Frontal cortex (tissue), 4 donors: ENCODE measurements at places on chromosomes 7 and 10.

DNA sequence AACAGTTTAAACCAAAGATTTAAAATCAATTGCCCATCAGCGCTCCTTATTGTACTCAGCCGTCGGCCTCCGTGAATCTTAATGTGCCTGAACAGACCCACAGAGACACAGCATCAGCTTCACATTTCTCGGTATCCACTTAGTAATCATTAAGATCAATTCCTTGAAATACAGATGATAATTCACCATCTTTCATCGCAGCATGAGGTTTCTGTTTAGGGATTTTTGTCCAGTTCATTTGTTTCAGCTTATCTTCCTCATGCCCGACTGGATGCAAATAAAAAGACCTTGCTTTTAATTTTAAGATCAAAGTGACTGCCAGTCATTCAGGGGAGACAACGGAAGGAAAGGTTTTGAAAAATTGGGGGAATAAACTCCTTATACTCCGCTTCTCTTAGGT, 207.8 kb downstream of the WDR37 start:
- DNase-seq: no peak

DNA sequence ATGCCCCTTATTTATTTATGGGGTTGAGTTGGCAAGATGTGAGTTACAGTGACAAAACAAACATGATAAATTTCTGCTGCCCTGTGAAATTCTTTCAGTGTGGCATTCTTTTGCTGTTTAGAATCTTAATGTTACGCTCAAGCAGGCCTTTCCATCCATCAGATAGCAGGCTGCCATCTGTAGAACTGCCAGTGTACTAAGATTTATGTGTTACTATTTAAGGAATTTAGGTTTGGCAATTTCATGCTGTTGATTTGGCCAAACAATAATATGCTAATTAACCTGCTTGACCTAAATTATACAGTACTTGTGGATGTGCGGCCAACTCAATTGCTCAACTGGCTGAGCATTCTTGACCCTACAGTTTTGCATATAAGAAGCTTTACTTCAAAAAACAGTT, 477.7 kb upstream of the TPK1 start:
- DNase-seq: no peak

GRCh38 chr10:86644794-86645445, 9.4 kb upstream of the OPN4 start:
- no peak for DNase-seq

GRCh38 chr10:103872137-103872931, 17.0 kb upstream of the SH3PXD2A start:
- DNase-seq: no peak

GRCh38 chr7:137903382-137904169, 56.8 kb upstream of the DGKI start:
- peak; percentile 73 for DNase-seq

GRCh38 chr7:38520741-38521140, 110.4 kb downstream of the AMPH start:
- DNase-seq: no peak

DNA sequence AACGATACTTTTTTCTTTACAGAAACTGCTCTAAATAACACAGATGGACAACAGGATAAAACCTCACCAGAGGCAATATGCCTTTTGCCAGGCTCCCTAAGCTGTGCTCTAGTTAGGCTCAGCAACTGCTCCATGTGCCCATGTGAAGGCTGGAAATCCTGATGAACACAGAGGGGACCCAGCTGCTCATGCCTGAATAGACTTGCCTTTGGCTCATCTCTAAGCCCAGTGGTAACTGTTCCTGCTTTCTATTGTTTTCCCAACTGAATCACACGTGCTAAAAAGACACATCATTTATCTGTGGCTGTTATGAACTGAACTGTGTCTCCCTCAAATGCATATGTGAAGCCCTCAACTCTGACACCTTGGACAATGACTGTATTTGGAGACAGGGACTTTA, 110.4 kb downstream of the RNF216 start:
- no peak for DNase-seq

DNA sequence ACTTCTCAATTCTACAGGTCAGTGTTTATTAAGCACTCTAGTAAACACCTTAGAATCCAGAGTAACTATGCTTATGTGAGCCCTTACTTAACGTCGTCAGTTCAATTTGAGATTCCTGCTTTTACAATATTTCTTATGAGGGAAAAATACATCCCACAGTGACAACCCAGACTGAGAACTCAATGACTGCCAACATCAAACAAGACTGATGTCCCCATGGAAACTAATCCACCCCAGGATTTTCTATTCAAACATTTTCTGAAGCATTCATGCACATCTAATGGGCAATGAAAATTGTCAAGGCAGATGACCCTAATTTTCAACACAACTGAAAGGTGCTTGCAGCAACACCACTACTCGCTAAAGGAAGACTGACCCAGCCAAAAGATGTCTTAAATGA, 67.0 kb downstream of the ATE1 start:
- DNase-seq: no peak

- no peak for DNase-seq
These were observed 70.9 kb downstream of the CARD11 start for GRCh38 chr7:2972835-2973161.

DNA sequence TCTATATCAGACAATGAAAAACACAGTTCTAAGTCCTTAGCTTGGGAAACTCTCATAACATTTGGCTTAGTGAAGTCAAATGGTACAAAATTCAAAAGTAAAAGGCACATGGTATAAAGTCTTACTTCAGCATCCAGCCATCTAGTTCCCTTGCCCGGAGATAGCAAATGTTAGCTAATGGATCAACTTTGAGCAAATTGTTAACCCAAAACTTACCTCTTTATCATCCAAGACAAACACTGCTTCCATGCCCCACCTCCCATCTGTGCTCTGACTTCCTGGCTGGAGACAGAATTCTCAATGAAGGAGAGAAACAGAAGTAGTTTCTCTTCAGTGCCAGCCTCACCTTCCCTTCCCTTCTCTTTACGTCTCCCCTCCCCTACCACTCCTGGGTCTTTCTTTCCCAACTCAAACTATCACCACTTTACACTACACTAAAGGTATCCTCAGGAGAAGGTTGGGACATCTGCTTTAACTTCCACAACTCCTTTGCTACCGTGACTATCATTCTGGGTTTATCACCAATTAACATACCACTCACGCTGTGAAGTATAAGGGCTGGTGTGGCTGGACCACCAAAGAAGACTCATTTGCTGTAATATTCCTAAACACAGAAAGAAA, 21.2 kb upstream of the ZNRF2 start:
- DNase-seq: no peak

DNA sequence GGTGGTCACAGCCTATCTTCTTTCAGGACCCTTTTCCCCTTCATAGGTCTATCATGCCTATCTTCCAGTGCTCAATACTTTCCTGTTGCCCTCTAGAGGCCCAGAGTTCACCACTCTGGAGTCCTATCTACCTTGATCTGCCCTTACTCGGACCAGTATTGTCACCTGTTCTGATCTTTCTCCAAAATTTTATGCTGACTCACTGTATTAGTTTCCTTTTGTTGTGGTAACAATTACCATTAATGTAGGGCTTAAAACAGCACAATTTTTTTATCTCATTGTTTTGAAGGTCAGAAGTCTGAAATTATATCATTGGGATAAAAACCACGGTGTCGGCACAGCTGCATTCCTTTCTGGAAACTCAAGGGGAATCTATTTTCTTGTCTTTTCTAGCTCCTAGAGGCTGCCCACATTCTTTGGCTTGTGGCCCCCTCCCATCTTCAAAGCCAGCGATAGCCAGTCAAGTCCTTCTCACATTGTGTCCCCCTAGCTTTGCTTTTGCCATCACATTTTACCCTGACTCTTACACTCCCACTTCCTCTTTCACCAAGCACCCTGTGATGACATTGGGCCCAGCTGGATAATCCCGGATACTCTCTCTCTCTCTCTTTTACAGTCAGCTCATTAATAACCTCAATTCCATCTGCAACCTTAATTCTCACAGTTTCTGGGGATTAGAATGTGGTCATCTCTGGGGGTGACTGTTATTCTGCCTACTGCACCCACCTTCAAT, 54.6 kb downstream of the TFAM start:
- DNase-seq: no peak

DNA sequence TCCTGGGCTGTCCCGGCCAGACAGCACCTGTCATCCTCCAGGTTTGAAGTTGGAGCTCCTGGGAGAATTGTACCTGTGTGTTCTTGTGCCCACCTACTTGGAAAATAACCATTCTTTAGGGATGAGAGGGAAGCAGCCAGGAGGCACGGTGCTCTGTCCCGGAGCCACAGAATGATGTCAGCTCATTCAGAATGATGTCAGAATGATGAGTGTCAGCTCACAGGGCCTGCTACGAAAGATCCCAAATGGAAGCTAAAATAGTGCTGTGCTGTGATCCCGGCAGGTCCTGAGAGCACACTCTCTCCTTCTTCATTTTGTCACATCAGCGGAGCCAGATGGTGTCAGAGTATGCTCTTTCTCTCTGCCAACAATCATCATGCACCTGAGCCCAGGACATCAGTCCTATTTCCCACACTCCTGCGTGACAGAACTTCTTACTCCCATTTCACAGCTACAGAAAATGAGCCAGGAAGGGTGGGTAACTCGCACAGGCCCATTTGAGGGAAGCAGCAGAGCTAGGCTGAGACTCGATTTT, 8.3 kb downstream of the ABCA13 start:
- no peak for DNase-seq

- no peak for DNase-seq
These were observed 96.5 kb downstream of the NRP1 start for GRCh38 chr10:33237736-33238624.

DNA sequence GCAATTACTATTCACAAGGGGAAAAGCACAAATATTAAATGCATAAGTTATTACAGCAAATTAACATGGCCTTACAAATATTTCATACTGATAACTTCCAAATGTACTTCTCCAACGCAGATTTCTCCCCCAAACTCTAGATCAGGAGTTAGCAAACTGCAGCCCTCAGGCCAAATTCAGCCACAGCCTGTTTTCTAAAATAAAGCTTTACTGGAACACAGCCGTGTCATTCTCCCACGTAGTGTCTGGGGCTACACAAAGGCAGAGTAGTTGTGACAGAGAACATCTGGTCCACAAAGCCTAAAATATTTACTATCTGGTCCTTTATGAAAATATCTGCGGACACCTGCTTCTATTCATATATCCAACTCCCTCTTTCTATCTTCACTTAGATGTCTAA, 151.8 kb upstream of the AHR start:
- no peak for DNase-seq

GRCh38 chr10:70119623-70120022, 13.0 kb downstream of the AIFM2 start:
- DNase-seq: no peak

DNA sequence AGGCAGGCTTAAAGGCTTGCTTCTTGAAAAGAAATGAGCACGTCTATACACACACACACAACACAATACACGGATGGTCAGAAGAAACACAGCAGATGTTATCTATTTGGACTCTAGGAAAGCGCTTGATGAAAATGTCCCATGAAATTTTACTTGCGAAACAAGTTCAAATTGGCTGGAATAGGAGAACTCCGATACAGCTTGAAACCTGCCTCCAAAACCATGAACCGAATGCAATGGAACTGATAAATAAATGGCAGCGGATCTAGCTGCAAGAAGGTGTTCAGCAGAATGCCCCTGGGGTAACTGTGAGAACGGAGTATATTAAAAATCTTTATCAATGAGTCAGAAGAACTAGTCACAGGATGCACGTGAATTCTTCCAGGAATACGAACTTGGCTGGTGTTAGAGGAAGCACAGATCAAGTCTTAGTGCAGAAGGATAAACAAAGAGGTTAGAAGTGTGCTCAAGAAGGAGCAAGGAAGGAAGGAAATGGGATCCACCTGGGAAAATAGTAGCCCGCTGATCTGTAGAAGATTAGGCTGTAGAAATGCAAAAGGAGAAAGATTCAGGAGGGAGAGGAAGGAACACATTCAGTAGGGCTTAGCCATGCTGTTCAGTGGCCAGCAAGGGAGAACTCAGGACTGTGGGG, 142.0 kb upstream of the PRKCQ start:
- DNase-seq: no peak

- DNase-seq: no peak
These were observed 673 bp downstream of the NDUFB8 start for GRCh38 chr10:100528921-100529474.

DNA sequence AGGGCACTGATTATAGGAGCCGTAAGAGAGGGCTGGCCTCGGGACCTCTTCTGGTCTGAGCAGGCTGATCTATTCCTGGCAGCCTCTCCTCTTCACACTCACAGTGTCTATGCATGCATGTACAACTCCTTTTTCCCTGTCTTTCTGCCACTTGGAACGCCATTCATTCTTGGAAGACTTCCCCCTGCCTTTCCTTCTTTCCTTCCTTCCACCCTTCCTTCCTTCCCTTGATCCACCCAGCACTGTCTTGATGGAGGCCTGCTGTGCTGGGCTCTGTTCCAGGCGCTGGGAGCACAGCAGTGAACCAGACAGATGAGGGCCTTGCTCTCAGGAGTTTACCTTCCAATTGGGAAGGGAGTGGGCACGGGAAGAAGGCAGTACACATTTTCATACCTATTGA, 114.8 kb downstream of the SH3PXD2A start:
- no peak for DNase-seq

DNA sequence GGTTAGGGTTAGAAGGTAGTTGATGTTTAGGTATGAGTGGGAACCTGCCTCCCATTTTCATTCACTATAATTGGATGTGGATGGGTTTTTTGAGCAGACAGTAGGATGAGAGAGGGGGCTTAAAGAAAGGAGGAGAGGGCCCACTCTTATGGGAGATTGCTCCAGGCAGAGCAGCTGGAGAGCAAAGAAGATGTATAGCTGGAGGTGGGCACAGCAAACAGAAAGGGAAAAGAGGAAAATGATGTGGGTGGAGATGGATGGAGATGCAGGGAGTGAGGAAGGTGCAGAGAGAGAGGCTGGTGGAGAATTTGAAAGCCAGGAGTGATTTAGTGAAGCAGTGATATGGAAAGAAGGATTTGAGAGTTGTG, 29.9 kb downstream of the LSMEM1 start:
- no peak for DNase-seq

- DNase-seq: no peak
These were observed 257 bp downstream of the WAC start for GRCh38 chr10:28533186-28533564.

DNA sequence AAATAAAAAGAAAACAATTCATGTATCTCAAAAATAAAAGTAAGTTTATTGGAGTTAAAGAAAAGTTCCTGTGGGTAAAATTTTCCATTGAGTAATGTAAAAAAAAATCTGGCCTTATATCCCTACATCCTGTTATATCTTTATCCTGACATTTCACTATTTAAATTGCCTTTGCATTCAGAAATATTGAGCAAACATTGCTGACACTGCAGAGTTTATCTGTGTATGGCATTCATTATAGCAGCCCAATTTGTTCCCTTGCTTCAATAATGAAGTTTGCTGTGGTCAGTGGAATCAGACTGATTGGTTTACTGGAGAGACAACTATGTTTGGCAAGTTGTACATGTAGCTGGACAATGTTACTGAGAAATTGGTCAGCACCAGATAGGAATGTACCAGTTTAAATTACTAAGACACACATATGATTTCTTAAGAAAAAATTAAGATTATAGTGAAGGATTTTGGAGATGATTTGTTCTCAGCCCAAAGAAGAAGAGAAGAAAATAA, 271.7 kb downstream of the ANKRD7 start:
- no peak for DNase-seq

- no peak for DNase-seq
These were observed 205.8 kb downstream of the CCSER2 start for GRCh38 chr10:84534168-84534567.

- no peak for DNase-seq
These were observed 132.1 kb downstream of the NRBF2 start for GRCh38 chr10:63265222-63265617.
